A673 (cell line): ENCODE measurements at places on chromosomes 7 and 10. TPM values are rescaled to one million over a fixed set of nuclear protein-coding genes. Genes with fewer than 3 reads are reported as not detected.

DNA sequence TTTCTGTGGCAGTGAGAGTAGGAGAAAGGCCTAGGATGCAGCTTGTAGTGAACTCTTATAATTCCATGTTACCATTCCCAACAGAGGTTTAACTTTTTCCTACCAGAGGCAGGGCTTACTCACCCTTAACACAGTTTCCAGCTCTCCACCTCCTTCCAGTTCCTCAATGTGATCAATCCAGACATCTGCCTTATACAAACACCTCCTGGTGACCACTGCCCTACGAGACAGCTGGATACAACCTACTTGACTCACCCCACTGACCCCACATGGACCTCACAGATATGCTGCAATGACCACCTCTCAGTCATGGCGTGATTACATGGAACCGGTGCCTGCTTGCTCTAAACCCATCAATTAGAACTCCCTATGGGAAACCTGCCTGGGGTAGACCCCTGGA lies 326.5 kb downstream of the TNS3 start:
- no peak overlapping the region for H3K4me3 ChIP-seq
- no peaks in the 10 kb centered on the region for H3K27me3 ChIP-seq
- no peak overlapping the region for H3K27ac ChIP-seq
- no peaks in the 10 kb centered on the region for H3K4me1 ChIP-seq
- no peak for DNase-seq

DNA sequence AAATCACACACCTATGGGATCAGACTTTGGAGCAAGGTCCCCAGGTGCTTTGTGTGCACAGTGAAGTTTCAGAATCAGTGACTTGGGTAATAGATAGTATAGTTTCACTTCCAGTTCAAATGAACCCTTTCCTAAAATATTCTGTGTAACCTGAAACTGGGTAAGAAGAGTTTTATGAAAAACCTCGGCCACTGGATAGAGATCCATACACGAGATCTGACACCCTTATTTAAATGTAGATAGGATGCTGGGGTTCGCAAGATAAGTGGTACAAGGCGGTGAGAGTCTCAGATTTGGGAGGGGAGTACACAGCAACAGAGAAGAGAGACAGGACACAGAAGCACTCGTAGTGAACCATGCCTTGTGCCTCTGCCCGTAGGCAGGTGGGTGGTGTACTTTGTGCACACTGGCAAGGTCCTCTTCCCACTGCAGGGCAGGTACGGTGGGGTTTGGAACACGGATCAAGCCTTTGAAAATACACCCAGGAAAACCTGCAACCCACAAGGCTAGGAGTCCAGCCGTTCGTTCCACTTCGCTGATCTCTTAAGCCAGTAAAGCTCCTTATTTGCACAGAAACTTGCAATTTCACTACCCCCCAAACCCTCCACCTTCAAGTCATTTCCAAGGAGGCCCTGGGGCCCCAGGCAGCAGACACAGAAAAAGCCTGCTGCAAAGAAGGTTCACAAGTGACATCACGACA lies 162.8 kb downstream of the USP6NL start:
- H3K4me1 ChIP-seq = peaks cover 4% of the 10 kb centered on the region
- no peaks in the 10 kb centered on the region for H3K36me3 ChIP-seq
- no peak overlapping the region for H3K27ac ChIP-seq

- H3K27me3 ChIP-seq = no peaks in the 10 kb centered on the region
- H3K36me3 ChIP-seq = no peaks in the 10 kb centered on the region
- peak overlapping the region; percentile 71 for H3K27ac ChIP-seq
- H3K4me3 ChIP-seq = no peak overlapping the region
These were observed 154.1 kb downstream of the KIAA1217 start for GRCh38 chr10:24363070-24363469.

DNA sequence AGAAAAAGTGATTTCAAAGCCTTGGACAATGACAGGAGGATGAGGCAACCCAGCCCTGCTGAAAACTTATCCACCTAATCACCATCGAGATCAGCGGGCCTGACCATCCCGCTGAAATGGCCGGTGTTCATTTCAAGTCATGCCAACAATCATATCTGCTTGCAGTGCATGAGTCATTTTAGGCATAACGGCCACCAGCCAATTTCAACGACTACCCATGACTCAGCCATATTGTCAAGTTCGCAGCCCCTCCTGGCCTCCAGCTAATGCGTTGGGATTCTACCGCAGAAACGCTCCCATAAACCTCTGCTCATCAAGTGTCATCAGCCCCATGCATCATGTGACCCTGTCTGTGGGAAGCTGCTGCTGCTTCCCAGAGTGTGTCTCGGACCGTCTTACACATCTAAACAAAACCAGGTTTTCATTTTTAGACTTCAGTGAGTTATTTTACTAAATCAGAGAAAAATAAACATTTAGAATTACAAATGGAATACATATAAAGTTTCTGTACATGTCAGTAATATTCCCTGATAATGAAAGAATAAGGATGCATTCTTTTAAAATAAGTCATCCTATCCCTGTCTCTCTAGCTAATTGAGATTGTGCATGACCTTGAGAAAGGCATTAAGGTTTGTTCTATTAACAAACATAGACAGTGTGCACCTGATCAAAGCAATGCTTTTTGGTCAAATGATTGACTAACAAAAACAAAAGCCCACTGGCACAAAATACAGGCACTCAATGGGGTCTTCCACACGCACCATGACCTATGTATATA lies 188.9 kb downstream of the ADAM12 start:
- no peaks in the 10 kb centered on the region for H3K27me3 ChIP-seq
- H3K4me1 ChIP-seq = no peaks in the 10 kb centered on the region
- H3K4me3 ChIP-seq = no peak overlapping the region

- no peak for DNase-seq
- H3K4me1 ChIP-seq = no peaks in the 10 kb centered on the region
- H3K27me3 ChIP-seq = no peaks in the 10 kb centered on the region
- H3K4me3 ChIP-seq = no peak overlapping the region
- peaks cover 58% of the 10 kb centered on the region for H3K36me3 ChIP-seq
- H3K27ac ChIP-seq = no peak overlapping the region
These were observed 40.9 kb upstream of the EFCAB10 start for GRCh38 chr7:105622106-105622731.

- H3K4me1 ChIP-seq = no peaks in the 10 kb centered on the region
- no peak overlapping the region for H3K27ac ChIP-seq
- no peak overlapping the region for H3K4me3 ChIP-seq
- no peaks in the 10 kb centered on the region for H3K36me3 ChIP-seq
- H3K27me3 ChIP-seq = no peaks in the 10 kb centered on the region
These were observed 44.4 kb upstream of the OCM2 start for GRCh38 chr7:98034081-98035035.

DNA sequence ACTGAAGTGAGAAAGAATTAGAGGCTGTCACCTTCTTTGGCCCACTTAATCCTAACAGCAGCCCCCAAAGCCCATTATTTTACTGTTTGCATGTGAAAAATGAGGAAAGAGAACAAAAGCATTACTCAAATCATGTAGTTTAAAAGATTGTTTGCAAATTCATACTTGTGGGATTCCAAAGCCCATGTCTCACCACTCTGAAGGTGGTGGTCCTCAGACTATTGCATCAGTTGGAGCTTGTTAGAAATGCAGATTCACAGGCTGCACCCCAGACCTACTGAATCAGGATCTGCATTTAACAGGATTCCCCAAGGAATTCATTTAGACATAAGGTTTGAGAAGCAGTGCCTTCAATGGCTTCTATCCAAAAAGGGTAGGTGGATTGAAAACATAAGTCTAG lies 93.7 kb upstream of the PDE1C start:
- H3K27ac ChIP-seq = no peak overlapping the region
- H3K36me3 ChIP-seq = no peaks in the 10 kb centered on the region
- DNase-seq = no peak
- no peak overlapping the region for H3K4me3 ChIP-seq

TUBB8 gene
- total RNA-seq = 0.24 and 0.35 TPM in 2 replicates

DNA sequence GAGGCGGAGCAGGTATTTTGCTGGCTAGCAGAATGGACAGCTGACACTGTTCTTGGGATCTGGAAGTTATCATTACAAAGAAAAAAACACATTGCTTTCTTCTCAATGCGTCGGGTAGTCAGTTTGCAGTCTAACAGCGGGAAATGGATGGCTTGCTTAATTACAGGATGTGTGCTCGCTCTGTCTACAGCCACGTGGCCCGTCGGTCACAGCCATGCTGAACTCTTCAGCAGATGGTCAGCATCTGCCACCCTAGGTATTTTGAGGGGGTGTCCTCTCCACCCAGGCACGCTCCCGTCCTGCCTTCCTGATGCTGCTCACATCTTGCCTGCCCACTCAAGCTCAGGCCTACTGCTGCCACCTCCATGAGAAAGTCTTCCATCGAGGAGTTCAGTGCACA lies 20.4 kb upstream of the INMT start:
- no peak for DNase-seq
- no peak overlapping the region for H3K27ac ChIP-seq

FAM25C gene
- total RNA-seq = not detected in 2 replicates

GRCh38 chr10:62707810-62708209 lies 96.7 kb upstream of the ADO start:
- no peak for DNase-seq
- H3K36me3 ChIP-seq = no peaks in the 10 kb centered on the region
- no peaks in the 10 kb centered on the region for H3K27me3 ChIP-seq
- no peak overlapping the region for H3K4me3 ChIP-seq
- no peaks in the 10 kb centered on the region for H3K4me1 ChIP-seq
